Non-pigmented ciliary epithelial cell (primary cell): ENCODE measurements at places on chromosomes 1 and 21.

DNA sequence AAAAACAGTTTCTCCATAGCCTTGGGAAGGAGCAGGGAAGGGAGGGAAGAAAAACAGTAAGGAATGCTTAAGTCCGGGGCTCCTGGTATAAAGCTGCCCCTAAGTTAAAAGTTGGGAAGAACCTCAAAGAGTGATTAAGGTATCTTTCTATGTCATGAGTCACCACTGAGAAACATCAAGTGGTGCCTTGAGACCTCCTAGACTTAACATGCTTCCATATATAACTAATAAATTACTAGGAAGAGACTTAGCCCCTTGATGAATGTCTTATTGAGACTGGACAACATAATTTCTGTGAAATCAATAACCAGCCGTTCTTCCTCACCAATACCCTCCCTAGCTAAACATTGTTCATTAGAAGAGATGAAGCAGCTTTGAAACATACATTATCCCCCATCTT lies 121.8 kb upstream of the SLC44A3 start:
- no peak for DNase-seq

DNA sequence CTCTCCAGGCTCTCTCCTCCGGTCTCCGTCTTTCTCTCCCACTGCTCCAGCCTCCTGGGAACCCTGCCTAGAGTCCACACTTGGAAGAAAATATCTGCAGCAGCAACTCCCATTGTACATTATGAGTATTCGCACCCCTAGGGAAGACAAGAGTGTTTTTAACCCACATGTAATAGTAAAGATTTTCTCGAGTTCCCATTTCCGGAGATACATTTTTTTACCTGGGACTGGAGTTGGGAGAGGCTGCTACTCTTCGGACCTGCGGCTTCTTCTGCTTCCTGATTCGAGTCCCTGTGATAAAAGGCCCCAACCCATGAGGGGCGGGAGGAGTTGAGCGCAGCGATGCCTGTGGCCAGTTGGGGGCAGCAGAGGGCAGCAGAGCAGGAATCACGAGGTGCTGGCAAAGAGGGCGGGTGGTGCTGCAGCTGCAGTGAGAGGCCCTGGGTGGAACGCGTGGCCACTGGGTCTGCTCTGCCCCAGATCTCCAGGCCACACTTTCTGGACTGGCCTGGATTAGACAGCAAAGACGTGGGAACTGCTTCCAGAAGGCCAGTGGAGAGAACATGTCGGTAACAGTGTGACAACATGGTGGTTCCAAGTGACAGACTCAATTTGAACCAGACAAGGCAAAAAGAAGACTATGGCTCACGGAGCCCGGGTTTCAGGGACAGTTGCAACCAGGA lies 221.0 kb upstream of the CSF3R start:
- peak; percentile 5 for DNase-seq

DNA sequence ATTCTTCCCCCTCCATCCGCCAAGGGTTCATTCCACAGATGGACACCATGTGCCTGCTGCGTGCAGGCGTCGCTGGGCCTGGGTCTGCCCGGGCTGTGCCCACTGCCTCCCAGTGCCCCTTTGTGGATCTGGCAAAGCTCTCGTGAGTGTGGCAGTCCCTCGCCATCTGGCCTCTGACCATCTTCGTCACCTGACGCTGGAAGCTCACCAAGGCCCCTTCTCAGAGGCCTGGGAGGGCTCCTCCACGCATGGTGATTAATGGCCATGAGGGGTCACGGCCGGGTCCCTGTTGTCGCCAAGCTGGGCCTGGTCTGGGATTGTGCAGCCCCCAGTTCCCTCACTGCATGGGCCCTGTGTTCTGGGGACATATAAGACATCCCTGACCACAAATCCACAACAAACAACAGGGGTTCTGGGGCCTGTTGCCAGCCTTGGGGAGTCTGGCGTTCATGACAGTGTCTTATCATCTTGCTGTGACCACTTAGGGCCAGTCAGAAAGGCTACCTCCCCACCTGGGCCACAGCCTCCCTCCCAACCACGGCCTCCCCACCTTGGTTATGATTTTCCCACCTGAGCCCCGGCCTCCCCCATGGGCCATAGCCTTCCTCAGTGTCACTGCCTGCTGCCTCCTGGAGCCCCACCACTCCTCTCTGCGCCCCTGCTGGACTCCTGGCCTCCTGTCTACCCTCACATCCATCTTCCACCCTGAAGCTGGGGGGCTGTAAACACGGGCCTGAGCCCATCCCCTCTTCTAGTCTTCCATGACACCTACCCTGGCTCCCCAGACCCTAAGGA lies 27.9 kb downstream of the SLC45A1 start:
- no peak for DNase-seq

DNA sequence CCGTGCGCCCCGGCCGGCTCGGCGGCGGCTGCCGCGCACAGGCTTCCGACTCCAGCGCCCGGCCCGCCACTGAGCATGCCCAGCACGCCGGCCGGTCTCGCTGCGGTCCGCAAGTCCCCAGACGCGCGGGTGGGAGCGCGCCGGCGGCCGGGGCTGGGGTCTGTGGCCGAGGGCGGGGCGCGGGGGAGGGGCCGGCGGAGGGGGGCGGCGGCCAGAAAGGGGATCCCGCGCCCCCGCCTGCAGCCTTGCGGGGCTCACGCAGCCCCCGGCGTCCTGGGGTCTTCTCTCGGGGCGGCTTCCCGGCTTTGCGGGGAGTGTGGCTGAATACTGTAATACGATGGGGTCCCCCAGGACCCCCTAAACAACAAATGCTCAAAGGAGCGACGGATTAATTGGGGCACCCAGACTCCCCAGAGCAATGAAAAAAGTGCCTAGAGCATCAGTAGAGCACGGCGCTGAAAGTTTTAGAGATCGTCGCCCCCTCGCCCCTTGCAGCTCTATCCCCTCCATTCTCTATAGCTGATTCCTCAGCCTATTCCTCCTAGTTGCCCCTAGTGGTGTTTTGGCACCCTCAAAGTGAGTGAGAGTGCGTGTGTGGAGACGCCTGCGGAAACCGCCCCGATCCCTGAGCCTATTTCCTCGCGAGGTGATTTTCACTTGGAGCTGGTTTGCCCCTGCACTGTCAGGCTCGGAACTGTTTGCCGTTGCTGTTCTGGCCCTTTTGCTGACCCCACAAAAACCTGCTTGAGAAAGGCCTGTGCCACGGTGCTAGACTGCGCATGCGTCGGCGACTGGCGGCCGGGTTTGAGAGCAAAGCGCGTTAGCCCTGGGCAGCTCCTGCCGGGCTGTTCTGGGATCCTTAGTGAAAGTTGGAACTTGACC lies at the start of gene VAV3:
Gene VAV3 (minus strand): TSS at position 71 of the 882 bp plus-strand sequence. CDS start 311 bp downstream, outside the sequence.
- DNase-seq = no peak
